ENCODE measurements at places on chromosomes 1 and 21.
A peak's percentile ranks its signal among the peaks of the same experiment; 100 is the strongest.

- DNase-seq = no peak
These were observed 47.8 kb upstream of the CCDC190 start for GRCh38 chr1:162908780-162909179.

- DNase-seq = no peak
These were observed 173.5 kb downstream of the NPHP4 start for GRCh38 chr1:5818755-5819154.

DNA sequence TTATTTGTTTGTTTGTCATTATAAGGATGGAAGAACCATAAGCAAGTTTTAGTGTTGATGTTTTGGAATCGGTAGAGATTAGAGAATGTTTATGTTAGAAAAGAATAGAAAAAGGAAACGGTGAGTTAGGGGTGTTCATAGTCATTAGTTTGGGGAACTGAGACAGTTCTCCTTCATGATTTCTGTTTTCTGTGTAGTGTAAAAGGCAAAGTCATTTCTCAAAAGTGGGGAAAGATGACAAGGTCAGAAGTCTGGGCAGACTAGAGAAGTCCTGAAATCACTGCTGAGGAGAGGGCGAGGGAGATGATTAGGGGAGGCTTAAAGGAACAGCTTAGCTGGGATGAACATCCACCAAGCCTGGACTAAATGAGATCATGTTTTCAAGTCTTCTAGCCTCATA lies 498.9 kb downstream of the TTLL7 start:
- DNase-seq = peak; percentile 59

GRCh38 chr1:73577206-73577605 lies 620.8 kb downstream of the LRRIQ3 start:
- DNase-seq = no peak

DNA sequence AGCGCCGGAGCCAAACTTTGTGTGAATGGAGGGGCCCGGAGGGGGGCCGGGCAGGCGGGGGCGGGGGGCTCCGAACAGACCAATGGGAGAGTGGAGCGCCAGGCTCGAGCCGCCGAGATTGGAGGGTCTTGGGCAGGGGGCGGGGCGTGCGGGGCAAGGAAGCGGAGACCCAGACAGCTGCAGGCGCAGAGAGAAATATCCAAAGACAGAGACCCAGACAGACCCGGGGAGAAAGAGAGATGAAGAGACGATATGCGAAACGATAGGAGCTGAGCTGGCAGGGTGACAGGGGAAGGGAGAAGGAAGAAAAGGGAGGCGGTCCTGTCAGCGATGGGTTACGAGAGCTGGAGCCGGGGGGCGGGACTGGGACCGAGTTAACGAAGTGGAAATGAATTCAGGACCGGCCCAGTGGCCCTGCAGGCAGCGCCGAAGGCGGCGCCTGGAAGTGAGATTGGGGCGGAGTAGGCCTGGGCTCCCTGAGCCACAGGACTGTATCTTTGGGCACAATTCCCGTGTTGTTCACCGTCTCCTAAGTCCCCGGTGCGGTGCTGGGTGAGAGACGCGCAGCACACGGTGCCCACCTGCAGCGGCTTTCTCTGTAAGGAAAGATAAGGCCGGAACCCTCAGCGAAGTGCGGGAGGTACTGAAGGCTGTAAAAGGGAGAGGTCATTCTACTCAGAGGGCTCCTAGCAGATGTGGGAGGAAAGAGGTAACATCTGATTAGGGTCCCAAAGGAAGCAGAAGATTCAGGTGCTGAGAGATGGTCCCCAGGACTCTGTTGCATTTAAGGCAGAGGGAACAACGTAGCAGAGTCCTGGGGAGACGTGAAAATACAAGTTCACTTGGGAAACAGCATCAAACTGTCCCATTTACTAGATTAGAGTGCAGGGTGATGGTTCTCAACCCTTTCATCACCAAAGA lies 543 bp upstream of the KCNJ10 start:
- DNase-seq = no peak

DNA sequence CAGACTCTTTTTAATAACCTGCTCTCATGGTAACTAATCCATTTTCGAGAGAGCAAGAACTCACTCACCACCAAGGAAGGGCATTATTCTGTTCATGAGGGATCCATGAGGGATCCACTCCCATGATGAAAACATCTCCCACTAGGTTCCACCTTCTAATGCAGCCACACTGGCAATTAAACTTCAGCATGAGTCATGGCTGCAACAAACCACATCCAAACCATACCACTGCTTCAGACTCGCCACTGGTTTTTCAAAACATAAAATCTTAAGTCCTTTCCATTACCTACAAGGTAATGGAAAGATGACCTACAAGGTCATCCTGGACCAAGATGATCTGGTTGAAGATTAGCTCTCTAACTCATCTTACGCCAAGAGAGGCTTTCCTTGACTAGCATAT lies 405.1 kb downstream of the VAV3 start:
- no peak for DNase-seq

- no peak for DNase-seq
These were observed 57.4 kb upstream of the PAXBP1 start for GRCh38 chr21:32828908-32829307.

GRCh38 chr1:118254491-118255425 lies 69.7 kb upstream of the SPAG17 start:
- DNase-seq = no peak

DNA sequence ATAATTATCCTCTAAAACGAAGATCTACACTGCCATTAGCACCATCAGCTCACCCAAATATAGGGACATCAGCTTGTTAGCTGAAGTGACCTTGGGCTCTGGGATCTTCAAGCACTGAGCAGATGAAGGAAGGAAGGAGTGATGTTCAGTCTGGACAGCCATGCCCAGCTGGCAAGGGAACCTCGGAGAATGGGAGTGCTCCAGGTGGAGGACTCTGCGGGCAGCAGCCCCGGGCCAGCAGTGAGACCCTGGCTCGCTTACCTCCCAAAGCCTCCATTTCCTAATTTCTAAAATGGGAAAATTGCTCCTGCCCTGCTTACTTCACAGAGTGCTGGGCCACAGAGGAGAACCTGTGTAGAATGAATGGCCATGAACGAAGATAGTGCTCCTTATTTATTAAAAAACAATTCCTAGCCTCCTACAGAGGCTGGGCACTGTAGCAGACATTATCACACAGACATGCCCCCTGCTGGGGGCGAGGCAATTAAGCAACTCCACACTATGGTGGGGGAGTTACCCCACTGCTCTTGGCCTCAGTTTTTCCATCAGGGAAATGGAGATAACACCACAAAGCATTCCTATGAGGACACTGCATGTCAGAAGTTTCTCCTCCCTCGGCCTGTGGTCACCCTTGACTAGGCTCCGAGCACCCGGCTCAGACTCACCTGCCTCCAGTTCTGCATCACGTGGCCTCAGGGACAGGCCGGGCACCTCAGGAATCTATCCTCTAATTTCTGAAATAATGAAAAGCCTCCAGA lies 117.6 kb downstream of the KCNN3 start:
- DNase-seq = no peak

DNA sequence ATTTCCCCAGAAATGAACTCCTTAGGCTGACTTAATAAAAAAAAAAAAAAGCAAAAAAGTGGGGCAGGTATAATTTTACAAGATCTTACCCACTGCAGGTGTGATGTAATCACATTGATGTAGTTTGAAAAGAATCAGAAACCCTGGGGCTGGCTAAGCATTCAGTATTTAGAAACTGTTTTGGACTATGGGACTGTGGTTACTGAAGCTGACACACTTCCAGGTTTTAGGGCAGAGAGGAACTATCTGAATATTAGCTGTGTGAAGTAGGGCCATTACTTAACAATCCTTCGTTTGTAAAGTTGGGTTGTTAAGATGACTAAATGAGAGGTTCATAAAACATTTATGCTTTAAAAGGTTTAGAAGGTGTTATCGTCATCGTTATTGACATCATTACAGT lies 165.3 kb downstream of the FASLG start:
- no peak for DNase-seq

DNA sequence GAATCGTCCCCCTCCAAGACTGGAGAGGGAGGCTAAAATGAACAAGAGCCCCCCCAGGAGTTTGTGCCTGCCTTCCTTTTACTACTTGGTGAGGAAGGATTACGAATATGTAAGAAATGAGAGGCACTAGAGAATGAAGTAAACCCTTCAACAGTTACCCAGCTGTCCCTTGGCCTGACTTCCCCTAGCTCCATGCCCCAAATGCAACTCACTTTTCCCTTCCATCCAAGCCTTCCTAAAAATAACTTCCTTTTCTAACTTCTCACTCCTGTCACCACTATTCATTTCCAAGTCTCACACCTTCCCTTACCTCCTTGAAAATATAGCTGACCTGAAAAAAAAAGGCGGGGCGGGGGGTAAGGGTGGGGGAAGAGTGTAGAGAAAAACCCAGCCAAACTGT lies 96.6 kb upstream of the HNRNPU start:
- DNase-seq = no peak

GRCh38 chr1:185154912-185155513 lies 1.7 kb downstream of the TRMT1L start:
- DNase-seq = no peak

- DNase-seq = no peak
These were observed 16.8 kb upstream of the TAS1R2 start for GRCh38 chr1:18876210-18876609.

DNA sequence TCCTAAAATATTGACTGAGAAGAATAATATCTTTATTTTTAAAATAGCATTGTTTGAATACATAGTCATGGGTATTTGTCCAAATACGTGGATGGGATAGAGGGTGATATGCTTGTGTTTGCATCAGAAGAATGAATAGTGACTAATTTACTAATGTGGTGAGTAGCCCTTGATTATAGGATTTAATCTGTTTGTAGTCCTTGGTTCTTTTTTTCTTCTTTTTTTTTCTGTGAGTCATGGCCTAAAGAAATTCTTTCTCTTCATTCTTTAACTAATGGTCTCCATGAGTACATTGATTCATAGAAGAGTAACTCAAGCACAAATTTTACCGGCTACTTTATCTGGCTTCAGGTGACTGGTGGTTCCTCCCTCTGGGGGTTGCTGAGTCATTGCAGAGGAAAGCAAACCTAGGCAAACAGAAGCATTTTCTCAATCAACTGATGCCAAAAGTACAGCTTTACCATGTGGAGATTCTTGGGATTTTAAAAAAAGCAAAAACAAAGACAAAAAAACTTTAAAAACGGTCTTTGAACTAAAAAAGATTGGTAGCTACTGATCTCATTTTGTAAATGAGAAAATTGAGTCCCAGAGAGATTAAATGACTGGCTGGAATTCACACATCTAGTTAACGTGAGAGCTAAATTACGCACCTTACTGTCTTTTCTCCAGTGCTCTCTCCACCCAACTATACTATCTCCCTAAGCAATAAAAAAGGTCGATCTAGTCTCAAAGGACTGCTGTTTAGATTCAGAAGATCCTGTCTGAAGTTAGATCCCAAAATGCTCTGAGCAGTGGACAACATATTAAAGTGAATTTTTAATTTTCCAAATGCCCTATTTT lies 40.5 kb downstream of the AK5 start:
- DNase-seq = no peak

DNA sequence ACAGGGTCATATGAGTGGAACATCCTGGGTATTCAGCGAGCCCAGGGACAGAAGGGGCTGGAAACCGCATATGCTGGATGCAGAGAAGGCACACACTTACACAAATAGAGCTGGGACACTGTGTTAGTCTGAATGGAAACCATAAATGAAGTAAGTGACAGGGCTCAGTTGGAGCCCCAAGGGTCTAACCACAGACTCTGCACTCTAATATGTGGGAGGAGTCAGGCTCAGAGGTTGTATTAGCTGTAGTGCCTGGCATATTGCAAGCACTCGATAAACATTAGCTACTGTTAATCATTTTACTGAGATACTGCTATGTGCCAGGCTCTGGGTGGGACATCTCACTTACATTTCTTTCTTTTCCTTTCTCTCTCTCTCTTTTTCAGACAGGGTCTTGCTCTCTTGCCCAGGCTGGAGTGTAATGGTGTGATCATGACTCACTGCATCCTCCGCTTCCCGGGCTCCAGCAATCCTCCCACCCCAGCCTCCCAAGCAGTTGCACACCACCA lies 6.5 kb upstream of the OLIG1 start:
- no peak for DNase-seq

DNA sequence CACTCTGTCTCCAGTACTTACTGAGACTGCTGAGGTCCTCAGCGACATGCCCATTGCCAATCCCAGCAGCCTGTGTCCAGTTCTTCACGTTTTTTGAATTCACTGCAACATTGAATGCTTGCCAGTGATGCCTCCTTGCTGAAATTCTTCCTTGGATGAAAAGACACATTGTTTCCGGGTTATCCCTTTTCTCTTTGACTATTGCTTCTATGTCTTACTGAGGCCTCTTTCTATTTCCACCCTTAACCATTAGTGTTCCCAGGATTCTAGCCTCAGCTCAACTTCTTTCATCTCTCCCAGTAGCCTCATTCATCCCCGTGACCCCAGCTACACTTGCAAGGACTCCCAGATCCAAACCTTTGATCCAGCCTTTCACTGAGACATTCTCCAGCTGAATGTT lies 46.5 kb upstream of the KIF26B start:
- no peak for DNase-seq

DNA sequence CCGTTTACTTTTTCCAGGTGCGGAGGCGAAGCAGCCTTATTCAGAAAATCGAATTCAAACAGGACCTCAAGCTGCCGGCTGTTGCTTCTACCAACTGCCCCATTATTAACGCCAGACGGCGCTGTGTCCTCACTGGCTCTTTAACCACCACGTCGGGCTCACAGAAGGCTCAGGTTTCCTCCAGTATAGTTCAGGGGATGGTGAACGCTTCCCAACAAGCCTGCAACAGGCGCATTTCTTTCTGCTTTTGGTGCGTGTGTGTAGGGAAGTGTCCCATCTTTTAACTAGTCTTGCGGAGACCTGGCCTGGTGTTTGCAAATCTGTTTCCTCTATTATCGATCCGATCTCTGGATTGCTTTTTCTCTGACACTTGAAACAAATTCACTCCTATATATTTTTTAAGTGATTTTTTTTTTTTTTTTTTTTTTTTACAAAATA lies 791 bp upstream of the STUM start:
- peak; percentile 17 for DNase-seq

- DNase-seq = no peak
These were observed 1.7 kb upstream of the SORT1 start for GRCh38 chr1:109399326-109399957.

DNA sequence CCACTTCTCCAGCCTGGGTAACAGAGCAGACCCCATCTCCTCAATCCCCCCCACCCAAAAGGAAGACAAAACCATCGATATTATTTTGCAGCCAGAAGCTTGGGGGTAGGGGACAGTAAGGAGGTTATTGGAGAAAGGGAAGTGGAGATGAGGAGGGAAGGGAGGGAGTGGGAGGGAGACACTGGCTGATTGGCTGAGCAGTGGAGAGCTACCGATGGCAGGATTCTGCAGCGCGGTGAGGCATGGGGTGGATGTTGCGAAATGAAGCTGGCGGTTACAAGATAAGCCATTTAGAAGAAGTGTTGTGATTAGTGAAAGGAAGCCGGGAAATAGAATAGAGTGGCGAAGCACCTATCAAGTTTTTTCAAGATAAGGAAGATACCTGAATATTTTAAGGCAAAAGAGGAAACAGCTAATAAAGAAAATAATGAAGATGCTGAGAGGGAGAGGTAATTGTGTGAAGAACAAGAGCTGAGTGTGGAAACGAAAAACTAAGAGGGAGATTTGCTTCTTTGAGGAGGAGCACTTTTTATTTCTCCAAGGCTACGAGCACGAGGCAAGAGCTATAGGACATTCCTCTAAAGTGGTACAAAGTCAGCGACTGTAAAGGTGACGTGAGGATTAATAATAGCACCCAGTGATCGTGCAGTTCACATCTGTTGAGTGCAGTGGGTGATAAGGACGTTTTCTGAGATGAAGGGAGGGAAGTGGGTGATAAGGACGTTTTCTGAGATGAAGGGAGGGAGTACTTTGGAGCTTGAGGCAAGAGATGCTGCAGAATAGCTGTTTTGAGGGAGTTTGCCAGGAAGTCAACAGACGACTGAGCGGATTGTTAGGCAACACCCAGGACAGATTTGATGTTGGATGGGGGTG lies 103.2 kb upstream of the KIF26B start:
- DNase-seq = no peak

- DNase-seq = peak; percentile 47
These were observed 15.1 kb downstream of the BLACAT1 start for GRCh38 chr1:205440476-205441317.

Measured in GM12878 (cell line).